ENCODE measurements at places on chromosomes 1 and 21.

DNA sequence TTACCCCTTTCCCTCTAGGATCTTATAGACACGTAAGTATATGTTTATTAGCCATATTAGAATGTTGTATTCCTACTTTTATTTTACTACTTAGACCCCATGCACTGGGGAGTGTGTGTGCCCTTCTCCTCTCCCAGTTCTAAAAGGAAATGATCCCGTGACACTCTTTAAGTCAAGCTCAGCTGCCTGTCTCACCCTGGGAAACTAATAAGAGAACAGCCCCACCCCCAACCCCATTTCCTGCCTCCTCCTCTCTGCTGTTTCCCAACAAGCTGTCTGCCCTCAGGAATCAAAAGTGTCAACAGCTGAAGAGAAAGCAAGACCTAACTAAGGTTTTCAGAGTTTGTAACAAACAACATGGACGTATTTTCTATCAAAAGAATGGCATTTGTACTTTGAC is 92.6 kb upstream of the VAV3 start:
- no peak for DNase-seq

- no peak for DNase-seq
These were observed 92.9 kb upstream of the BARHL2 start for GRCh38 chr1:90809996-90810395.

DNA sequence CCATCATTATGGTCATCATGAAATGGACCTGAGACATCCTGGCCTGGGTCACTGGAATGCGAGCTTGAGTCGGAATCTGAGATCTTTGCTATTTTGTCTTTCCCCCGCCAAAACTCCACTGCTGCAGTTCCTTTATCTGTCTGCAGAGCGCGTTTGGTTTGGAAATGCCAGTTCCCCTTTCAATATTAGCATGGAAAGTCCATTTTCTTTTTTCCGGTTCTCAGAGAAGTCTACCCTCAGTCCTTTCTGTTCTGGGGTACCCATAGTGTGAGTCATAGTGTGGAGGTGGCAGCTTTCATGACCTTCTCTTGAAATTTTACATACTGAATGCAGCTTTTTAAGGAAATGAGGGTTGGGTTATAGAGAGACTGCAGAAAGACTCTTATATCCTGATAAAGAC is 14.6 kb downstream of the CACNA1E start:
- no peak for DNase-seq

- DNase-seq = no peak
These were observed 34.3 kb upstream of the MTF1 start for GRCh38 chr1:37893673-37894072.

DNA sequence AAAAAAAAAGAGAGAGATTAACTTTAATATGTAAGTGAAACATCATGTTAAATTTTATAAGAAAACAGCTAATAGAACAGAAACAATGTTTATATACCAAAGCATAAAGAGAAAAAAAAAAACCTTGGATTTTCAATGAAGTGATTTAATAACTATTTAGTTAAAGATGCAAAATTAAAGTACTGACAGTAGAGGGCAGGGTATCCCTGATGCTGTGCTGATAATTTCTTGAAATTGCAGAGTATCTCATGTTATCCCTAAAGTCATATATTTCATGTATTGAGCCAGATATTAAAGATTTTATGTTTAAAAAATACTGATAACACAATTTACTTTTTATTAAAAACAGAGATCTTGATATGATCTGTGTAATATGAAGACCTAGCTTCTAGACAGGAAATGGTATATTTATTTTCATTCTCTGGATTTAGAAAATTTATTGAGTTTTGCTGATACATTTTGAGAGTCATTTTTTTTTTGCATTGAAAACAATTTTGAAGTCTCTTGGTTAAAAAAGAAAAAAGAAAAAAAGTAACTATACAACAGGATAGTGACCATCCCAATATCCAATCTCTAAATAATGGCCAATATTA is 273.2 kb downstream of the USP25 start:
- no peak for DNase-seq

- DNase-seq = no peak
These were observed 12.0 kb downstream of the AKT3 start for GRCh38 chr1:243837907-243838535.

DNA sequence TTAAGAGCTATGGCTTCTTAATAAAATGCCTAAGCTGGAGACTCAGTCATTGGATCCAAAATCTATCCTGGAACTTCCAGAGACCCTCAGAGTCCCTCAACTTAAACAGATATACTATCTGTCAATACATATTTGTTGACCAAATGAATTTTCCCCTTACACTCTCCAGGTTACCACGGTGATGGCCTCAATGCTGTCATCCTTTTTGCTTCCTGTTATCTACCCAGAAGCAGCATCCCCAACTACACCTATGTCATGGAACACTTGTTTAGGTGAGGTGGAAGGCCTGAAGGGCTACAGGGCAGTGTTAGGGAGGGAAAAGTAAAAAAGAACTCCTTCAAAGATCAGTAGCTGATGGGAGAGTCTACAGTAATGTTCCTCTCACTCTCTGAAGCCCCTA is 4.4 kb upstream of the C1orf56 start:
- DNase-seq = no peak

DNA sequence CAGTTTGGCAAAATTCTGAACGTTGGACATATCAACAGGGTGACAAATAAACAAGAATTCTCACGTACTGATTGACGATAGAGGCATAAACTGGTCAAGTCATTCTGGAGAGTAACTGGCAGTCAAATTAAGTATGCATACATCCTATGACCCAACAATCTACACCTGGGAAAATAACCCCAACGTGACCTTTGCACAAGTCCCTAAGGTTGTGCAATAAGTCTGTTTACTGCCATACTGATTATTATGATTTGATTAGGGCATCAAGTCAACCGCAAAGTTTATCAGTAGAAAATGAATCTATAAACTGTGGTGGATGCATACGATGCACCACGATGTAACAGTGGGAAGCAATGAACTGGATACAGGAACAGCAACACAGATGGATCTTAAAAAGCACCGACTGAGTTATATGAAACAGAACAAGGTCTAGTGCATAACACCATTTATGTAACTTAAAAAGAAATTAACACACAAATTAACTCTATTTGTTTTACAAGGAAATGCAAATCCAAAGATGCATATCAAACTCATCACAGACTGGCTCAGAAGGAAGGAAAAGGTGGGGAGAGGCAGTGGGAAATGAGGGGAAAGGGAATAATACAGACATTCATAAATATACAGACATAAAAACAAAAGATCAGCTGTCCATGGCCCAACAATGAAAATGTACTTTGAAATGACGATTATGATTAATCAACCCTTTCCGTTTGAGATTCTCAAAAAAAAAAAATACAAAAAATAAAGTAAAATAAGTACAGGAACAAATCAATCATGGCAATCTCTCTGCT is 41.0 kb upstream of the SEC16B start:
- no peak for DNase-seq

DNA sequence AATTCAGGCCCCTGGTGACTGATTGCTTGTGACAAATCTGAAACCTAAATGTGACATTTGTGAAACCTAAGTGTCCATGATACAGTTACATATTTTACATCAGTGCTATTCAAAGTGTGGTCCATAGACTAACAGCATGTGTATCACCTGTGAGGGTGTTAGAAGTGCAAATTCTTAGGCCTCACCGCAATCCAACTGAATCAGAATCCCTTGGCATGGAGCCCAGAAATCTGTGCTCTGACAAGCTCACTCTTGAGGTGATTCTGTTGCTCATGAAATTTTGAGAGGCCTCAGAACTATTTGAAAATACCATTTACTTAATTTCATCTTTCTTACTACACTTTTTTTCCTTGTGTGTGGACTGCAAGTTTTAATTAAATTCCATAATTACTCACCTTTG is 587.9 kb downstream of the ADGRL2 start:
- DNase-seq = no peak

- peak; percentile 53 for DNase-seq
These were observed 5.3 kb downstream of the UHMK1 start for GRCh38 chr1:162502928-162503327.

GRCh38 chr1:68819190-68819829 is 322.4 kb upstream of the DEPDC1 start:
- DNase-seq = peak; percentile 81

DNA sequence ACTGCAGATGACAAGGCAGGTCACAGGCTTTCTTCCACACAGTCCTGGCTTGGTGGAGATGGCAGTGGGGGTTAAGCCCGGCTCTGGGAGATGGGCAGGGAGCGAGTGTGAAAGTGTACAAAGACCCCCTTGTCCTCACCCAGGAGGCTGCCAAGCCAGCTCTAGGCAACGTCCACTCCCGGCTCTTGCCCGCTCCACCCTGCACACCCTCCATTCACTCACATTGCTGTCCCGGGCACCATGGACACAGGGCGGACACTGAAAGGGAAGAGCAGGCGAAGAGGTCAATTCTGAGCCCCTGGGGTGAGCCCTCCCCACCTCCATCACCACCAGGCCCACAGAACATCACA is 8.9 kb downstream of the COL16A1 start:
- peak; percentile 25 for DNase-seq

DNA sequence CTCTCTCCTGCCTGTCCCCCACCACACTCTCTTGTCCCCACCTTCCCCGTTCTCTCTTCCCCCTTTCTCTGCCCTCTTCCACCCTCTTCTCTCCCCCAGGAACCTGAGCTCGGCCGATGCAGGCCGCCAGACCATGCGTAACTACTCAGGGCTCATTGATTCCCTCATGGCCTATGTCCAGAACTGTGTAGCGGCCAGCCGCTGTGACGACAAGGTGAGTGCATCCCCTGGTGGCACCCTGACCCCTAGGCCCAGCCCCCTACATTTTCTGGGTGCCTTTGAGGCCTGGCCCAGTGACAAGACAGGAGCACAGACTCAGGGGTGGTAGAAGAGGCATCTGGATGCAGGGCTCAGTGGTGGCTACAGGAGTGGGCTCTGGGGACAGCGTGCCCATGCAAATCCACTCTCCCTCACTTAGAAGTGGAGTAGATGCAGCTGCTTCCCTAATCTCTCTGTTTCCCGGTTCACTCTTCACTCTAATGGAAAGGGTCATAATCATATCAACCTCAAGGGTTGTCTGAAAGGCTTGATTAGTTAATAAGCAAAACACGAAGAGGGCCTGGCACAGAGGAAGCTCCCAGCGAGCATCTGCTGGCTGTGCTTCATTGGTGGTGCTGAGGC is 37.0 kb downstream of the PKP1 start:
- DNase-seq = no peak

DNA sequence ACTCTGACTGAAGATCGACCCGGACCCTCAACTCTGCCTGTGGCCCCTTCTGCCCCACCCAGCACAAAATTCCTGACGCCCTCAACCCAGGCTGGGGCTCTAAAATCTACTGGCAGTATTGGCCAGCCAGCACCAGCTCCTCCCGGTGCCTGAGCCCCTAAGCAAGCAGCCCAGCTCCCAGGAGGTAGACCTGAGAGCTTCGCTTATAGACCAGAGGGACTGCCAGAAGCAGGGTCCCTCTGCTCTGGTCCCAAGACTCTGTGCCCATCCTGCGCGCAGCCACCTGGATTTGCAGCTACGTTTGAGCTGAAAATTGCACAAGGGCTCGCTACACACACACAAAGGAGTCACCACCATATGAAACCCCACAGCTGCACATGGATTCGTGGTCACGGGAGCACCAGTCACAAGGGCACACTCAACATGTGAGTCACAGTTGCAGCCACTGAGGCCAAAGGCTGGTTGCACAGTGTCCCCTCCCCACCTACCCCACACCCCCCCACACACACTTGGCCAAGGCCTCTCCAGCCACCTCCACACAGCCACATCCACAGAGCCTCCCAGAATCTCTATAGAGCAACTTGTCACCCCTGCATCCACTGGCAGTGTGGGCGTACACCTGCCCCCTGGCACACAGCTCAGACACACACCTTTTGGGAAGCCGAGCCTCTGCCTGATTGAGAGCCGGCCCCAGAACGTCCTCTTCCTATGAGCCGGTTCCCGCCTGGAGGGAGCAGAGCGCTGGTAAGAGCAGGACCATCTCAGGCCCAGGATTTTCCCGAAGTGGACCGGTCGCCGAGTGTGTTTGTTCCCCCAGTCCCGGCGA is 1.1 kb upstream of the DMBX1 start:
- peak; percentile 87 for DNase-seq

GRCh38 chr1:64608651-64609048 is 136.2 kb upstream of the RAVER2 start:
- DNase-seq = no peak

DNA sequence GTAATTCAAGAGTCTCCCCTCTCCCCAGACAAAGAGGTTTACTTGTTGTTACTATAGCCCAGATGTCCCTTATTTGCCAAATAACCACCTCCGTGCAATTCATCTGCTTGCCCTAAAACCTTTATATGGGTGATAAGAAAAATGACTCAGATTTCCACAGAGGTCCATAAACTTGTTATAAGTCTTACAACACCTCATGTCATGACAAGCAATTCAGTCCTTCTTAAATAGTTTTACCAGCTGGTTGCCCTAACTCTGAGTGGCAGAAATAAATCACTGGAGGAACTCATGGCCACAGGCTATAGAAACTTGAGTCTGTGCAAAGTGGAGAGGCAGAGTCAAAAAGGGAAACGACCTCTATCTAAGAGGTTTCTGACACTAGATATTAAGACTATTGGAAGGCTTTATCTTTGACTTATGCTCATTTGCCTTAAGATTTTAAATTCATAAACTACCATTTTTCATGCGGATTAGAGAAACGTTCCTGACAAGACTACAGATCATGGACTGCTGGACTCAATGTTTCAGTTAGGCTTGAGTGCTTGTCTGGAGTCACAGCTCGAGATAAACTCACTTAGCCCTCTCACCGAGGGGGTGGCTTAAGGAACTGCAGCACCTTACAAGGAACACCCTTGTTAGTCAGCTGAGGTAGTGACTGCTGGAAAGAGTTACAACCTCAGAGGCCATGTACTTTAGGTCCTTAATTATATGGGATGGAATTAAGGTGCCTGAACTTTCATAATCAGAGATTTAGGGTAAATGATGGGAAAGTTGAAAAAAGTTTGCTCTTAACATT is 662.5 kb upstream of the USP24 start:
- no peak for DNase-seq

DNA sequence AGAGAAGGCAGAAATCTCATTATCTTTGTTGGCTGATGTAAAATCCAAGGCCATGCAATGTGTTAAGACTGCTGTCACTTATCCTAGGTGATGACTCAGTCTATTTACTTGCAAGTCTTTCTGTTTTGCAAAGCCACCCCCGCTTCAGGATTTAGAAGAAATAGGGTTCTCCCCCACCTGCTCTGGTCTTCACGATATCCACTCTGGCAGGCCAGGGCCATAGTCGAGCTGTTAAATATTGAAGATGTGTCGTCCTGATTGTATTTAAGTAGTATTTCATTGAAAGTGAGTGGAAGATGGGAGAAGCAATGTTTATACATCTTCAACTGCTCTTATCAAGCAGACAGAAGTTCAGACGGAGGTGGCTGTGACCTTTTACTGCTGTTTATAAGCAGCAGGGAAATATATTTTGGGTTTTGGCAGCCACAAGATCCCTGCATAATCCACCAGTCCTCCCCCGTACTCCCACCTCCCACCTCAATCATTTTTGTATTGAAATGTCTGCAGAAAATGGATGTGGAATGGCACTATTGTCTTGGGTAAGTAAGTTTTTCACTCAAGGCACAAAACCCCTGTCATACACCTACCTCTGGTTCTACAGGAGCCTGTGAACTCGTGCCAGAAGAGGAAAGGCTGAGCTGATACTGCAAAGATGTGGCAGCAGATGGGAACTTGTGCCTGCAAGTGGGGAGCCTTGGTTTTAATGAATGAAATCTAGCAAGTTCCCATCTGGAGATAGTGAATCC is 117.4 kb downstream of the MRPS6 start:
- no peak for DNase-seq

Measured in osteoblast (primary cell).